GDM1 (cell line): ENCODE measurements at places on chromosomes 7 and 10.

DNA sequence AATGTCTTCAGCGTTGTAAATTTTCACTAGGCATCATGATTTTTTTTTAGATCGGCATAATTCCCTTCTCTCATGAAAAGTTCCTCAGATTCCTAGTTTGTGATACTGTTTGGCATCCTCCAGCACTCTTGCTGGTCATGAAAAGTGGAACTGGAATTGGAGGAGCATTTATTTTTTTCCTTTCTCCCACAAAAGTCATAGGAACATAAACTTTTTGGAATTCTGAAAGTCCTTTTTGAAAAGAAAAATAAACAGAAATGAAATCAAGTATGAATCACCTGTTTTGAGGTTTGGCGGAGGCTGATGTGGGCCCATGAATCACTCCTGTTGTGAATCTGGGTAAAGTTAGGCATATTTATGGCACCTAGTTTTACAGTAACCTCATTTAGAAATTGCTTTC lies 17.7 kb downstream of the CACNB2 start:
- DNase-seq: no peak

DNA sequence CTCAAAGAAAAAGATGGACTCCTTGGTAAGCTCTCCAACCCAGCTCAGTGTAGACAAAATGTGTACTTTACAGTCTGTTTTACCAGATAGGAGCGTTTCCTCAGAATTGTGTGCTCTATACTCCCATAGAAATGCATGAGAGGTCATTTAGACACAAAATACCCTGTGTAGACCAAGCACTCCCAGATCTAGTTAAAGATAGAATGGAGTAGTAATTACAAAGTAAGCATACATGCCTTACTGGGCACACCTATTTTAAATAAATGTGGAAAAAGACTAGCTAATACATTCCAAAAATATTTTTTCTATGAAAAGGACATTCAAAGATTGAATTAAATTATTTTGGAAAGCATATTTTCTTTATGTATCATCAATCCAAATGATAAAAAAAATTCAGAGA lies 271.9 kb upstream of the DGKB start:
- no peak for DNase-seq

GRCh38 chr10:121155742-121156474 lies 304.7 kb downstream of the WDR11 start:
- no peak for DNase-seq

GRCh38 chr10:68224810-68225209 lies 7.1 kb downstream of the ATOH7 start:
- no peak for DNase-seq

DNA sequence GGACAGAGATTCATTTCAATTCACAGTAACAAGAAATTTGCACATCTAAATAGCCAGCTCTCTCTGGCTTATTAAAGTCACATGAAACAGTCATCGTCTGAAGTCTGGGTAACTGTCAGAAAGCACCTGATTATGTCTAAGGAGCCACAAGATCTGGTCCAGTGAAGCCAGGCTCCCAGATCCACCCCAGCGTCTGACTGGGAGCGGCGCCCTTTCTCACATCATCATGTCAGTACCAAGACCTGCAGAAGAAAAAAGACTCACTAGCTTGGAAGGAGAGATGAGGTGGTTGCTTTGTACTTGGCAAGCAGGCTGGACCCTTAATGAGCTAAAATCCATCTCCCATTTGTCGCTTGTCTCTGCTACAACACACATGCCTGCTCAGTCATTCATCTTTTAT lies 58.4 kb downstream of the VOPP1 start:
- no peak for DNase-seq

DNA sequence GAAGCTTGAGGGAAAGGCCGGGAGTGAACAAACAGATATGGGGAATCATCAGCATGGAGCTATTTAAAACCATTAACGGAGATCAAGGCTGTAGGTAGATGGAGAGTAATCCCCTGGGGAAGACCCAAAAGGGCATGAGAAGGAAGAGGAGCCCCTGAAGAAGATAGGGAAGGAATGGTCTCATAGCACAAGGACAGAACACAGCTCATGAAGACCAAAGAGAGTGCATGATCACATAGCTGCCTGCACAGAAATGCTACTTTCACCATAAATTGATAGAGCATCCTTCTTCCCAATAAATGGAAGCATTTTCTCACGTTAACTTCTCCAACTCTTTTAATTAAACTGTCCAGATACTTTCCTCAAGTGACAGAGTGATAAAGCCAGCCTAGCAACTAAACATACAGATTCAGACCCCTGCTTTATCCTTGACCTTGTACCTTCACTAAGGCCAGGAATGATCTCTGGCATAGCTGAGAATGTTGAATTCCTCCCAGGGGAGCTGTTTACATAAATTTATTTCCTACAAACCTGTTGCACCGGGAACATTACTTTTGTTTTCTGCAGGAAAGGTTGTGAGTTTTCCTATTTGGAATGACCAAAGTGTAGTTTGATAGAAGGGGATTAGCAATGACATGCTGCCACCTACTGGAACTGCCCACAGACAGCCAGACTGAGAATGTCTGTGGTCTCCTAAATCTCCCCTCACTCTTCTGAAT lies 110.8 kb upstream of the LRGUK start:
- no peak for DNase-seq

GRCh38 chr10:126072622-126073021 lies 176.3 kb downstream of the FANK1 start:
- DNase-seq: no peak

DNA sequence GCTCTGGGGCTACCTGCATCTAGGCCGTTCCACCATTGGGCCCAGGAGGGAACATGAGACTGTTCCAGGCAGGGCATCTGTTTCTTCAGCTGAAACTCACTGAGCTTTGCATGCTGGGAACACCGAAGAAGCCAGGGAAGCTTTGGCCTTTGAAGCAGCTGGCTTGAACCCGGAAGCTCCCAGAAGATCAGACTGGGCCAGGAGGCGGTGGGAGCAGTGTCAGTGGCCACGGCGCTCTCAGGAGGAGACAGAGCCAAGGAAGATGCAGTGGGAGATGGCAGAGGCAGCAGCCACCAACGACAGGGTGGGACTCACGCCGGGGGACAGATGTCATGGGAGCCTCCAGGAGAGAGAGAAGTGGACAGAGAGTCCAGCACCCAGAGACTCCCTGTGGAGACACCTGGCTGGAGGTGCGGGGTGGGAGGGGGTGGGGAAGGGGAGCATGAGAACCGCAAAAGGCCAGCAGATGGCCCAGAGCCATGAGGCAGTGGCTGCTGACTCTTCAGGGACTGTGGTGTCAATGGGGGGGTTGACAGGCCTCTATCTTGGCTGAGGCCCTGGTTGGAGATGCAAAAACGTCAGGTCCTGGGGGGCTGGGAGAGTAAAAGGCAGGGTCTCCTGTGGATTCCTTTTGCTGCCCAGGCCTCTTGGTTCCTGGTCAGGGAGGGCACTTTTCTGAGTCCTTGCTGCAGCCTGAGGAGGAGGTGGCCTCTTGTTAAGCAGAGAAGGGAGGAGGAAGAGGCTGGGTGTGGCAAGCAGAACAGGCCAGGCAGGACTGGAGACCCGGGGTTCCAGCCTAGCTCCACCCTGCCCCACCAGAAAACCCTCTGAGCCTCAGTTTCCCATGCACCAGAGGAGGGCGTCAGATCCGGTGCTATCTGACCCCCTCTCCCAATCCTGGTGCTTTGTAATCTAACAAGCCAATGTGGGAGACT lies 6.3 kb upstream of the AQP1 start:
- DNase-seq: no peak

GRCh38 chr10:48494073-48494472 lies 110.8 kb downstream of the ARHGAP22 start:
- DNase-seq: no peak

- no peak for DNase-seq
Observed at GRCh38 chr10:78116361-78116760, 82.7 kb downstream of the RPS24 start.

DNA sequence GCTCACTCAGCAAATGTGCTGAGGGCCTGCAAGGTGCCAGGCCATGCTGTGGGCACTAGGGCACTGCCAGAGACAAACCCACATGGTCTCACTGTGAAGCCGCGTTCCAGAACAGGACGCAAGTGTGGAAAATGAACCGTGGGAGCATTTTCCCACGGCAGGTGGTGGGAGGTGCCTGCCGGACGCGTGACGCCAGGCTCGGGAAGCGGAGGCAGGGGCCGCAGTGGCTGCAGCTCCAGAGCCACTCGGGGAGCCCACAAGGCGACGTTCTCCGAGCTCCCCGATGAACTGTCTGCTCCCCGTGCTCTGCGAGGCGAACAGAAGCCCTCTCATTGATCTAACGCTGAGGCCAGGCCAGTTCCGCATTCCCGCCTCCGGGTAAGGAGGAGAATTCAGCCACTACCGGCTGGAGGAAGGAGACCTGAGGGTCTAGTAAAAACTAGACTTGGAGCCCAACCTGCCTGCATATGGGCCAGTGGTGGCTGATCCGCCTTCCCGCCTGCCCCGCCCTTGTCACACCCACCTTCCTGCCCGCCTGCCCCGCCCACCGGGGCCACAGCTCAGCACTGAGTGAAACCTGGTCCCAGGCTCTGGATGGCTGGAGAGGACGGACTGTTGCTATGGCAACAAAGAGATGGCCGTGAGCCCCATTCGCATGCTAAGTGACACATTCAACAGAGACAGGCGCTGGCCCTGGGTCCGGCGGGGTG lies 13.1 kb downstream of the ADGRA1 start:
- DNase-seq: no peak

- DNase-seq: no peak
Observed at GRCh38 chr10:48469516-48470020, 135.3 kb downstream of the ARHGAP22 start.

- DNase-seq: no peak
Observed at GRCh38 chr10:123318516-123318915, 164.3 kb downstream of the BUB3 start.

- no peak for DNase-seq
Observed at GRCh38 chr7:141072548-141073172, 1.2 kb upstream of the TMEM178B start.

- DNase-seq: no peak
Observed at GRCh38 chr7:51309361-51310130, 7.1 kb downstream of the COBL start.

DNA sequence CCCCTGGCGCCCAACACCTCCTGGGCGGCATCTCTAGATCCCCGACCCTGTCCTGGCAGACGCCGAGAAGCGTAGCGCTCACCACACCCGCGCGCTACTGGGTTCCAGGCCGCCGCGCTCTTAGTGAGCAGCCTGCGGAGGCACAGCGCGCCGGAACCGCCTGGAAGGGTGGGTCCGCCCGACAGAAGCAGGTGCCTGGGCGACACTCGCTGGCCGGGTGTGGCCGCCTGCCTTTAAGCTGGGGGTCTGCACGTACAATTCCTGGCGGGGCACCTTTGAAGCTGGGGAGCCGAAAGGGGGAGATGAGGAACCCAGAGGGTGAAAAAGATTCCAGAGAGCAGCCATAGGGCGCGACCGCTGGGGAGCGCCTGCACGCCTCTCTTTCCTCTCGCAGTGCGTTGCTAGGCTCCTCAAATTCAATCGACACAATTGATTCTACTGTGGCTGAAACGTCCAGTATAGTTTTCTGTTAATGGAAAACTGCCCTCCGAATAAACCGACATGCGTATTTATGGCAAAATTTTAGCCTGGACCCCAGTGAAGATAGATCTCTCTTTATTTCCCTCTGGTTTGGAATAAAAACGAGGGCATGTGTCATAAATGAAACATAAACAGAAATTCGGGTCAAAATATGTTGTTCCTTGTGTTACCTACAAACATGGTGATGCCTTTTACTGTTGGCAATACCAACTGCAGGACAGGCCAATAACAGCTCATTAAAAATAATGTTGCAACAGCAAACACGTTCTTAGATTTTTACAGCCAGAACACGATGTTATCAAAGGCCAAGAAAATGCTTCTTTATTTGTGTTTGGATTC lies 4.6 kb downstream of the HMX3 start:
- no peak for DNase-seq

DNA sequence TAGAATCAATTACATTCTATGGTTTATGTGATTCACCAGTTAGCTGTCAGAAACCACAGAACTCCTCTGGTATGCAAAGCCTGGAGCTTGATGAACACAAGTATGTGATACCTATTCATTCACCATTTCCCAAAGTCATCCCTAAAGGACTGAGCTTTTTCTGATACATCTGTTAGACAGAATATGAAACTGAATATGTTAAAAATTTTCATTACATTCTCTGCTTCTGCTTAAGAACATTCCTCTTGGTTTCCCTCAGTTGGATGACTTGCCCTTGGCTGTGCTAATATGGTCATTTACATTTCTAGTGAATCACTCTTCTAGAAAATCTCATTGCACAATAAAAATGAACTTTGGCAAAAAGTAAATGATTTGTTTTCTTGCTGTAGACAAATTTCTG lies 10.8 kb upstream of the PON1 start:
- no peak for DNase-seq

DNA sequence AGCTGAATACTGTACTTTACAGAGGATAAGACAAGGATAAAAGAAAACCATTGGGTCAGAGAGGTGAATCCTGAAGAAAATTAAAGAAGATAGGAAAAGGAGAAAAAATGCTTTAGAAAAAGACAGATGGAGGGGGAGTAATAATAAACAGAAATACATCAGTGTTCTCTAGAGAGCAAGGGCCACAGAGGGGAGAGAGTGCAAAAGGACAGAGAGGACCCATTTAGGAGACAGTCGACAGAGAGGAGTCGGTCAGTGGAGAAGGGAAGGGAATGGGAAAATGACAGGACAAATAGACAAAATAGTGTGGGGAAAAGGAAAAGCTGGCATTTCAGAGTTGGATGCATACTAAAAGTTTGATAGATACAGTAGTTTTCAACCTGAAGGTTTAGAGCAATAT lies 287.0 kb downstream of the DOCK4 start:
- DNase-seq: no peak

- DNase-seq: no peak
Observed at GRCh38 chr7:118005026-118005425, 131.8 kb upstream of the CTTNBP2 start.

DNA sequence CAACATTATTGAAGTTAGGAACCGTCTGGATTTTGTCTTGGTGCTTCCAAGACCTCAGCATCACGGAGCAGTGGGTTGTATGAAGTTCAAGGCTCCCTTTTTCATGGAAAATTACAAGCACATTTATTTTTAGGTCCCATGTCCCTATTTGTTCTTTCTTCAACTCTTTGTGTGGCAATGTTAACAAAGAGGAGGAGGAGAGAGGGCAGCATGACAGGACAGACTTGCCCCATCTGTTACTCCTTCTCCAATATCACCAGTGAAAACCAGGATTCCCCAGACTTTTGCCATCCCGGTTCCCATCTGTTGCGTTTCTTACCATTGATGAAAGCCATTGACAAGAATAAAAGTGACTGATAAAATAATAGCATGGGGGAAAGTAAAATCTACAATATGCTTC lies 28.6 kb downstream of the EEPD1 start:
- no peak for DNase-seq

GRCh38 chr7:48454750-48455192 lies 283.5 kb downstream of the ABCA13 start:
- DNase-seq: no peak

DNA sequence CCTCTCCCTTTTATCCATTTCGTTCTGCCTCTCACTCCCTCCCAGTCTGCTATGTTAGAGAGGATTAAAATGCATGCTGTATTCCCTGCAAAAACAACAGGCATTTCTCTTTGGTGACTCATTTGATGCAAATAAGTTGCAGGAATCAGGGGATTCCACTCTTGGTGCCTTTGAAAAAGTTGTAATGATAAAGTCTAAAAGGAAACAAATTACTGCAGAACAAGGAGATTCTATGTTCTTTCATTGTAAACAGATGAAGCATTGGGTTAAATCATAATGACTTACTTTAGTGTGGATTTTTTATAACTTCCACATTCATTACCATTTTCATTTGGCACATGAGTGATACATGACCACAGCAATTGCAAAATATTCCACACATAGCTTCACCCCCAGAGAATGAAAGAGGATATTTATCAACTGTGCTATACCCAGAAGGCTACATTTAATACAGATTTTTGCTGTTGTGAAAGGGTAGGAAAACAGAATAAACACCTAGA lies 33.4 kb upstream of the ABLIM1 start:
- no peak for DNase-seq
